HCT116 (cell line): ENCODE measurements at places on chromosomes 4 and X.
A peak's percentile ranks its signal among the peaks of the same experiment; 100 is the strongest.

DNA sequence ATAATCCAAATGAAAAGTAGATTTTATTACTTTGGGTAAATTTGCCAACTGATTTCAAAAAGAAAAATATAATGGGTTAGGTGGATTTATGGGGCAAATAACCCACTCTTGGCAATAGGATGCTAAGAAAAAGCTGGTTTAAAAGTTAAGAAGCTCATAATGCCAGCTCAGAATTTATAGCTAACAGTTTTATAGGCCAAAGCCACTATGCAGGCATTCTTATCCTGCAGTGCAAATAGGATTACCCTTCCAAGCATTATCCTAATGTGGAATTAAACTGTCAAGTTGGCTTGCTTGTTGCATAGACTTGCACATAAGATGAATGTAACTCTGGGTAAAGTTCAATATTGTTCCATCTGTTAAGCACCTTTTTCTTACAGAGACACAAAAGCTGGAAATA is 703.0 kb downstream of the PCDH18 start:
- DNase-seq, result no peak

DNA sequence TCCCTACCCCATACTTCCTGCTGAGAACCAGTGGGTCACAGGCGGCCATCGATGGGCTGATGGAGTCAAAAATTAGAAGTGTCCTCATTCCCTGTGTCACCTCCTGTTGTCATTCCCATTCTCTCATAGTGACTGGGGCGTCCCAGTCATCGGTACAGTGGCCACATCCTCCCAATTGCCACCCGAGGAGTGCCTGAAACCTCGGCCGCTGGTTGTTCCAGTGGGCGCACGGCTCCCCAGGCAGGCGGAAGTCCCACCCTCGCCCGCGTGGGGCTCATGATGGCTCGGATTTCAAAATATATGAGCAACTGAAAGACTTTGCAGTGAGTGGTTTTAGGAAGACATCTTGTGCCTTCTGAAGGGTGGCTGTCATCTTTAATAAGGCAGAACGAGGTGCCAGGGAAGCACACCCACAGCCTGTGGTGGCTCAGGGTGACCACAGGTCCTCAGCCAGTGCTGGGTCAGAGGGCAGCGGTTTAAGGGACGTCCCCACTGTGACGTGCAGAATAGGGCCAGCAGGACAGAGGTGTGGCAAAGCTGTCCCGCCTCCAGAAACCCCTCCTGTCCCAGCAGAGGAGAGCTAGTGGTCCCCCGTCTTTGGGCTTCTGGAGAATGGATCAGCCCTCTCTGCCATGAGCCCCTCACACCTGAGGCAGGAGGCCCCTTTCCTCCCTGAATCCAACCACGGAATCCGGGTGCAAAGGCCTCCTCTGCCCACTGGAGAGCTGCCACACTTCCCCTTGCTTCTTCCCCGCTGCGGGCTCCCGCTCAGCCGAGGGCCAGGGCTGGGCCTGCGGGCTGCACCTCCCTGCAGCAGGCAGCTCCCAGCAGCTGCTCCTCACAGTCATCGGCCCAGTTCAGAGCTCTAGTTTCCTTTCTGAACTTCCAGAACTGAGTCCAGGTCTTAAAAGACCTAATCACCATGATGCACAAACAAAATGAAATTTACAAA is 90.4 kb downstream of the ABLIM2 start:
- DNase-seq, result no peak

DNA sequence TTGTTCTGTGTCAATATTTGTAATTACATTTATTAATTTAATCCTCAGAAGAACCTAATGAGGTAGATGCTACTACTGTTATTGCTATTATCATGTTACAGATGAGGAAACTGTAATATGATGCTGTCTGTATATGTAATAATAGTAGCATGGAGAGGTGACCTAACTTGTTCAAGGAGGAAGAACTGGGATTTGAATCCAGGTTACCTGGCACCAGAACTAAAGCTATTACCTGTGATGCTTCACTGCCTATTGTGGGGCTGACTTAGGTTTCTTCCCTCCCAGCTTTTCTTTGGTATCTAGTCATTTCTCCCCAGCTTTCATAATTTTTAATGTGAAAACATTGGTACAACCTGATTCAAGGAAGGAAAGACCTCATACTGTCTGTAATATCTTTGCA is 43.6 kb downstream of the RAPGEF2 start:
- DNase-seq, result no peak

GRCh38 chr4:136925203-136925602 is 607.1 kb downstream of the PCDH18 start:
- DNase-seq, result no peak

DNA sequence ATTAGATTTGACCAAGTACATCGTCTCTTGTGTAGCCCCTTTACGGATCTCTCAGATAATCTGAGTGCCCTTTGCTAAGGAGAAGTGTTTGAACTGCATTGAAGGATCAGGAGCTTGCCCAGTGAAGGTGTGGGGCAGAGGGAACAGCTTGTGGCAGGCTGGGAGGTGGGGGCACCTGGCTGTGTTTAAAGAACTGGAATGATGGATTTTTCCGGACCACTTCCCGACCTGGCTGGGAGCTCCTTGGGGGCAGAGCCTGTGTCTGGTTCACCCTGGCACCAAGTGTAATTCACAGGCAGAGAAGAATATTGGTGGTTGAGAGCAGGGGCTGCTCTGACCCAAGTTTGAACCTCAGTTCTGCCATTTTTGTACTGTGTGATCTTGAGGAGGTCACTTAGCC is 18.5 kb downstream of the TBC1D14 start:
- DNase-seq, result no peak

DNA sequence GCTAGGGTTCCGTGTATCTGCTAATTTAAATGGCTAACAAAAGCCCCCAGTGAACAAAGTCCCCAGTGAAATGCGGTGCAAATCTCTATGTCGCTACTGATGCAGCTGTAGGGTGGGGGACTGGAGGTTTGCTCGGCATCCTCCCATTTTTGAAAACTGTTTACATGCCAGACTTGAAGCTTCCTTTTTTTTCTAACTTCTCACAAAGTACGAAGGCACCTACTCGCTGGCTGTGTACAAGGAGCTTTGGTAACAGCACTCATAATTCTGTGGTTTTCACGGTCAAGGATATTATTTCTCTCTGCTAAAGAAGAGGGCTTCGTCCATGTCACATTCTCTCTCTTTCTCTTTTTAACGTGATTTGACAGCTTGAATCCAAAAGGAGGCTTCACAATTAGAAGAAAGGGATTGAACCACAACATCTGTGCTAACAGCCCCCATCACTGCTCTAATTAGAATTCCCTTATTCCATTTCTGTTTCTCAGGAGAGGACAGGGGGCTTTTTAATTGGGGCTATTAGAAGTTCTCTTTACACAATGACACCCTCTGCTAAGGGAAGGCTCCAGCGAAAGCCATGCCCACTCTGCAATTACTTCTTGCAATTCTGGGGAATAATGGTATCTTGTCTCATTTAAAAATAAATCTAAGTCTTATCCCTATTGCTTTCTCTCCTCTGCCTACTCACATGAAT is 46.7 kb downstream of the TMEM156 start:
- DNase-seq, result no peak

DNA sequence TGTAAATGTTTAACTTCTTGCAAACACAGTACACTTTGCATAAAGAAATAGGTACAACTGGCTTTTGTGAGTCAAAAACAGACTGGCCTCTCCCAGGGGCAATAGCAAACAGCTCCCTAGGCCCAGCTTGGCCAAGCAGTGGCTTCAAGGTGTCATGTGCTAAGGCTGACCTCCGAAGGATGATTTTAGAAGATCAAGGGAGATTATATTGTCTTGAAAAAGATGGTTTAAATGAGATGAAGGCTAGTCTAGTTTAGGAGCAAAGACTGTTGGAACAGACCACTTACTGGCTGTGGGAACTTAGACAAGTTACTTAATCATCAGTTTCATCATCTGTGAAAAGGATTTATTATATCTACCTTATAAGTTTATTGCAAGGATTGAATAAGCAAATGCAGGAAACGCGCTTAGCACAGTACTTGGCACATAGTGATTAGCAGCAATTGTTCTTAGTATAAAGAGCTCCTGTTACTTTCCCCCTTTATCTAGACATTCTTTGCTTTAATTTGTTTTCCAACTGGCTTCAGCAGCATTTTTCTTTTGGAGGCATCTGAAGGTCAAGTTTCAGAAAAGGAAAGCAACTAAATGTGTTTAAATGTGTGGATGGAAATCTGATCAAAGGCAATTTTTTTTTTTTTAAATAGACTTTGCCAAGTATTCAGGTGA is 17.2 kb downstream of the ANXA3 start:
- DNase-seq, result no peak

DNA sequence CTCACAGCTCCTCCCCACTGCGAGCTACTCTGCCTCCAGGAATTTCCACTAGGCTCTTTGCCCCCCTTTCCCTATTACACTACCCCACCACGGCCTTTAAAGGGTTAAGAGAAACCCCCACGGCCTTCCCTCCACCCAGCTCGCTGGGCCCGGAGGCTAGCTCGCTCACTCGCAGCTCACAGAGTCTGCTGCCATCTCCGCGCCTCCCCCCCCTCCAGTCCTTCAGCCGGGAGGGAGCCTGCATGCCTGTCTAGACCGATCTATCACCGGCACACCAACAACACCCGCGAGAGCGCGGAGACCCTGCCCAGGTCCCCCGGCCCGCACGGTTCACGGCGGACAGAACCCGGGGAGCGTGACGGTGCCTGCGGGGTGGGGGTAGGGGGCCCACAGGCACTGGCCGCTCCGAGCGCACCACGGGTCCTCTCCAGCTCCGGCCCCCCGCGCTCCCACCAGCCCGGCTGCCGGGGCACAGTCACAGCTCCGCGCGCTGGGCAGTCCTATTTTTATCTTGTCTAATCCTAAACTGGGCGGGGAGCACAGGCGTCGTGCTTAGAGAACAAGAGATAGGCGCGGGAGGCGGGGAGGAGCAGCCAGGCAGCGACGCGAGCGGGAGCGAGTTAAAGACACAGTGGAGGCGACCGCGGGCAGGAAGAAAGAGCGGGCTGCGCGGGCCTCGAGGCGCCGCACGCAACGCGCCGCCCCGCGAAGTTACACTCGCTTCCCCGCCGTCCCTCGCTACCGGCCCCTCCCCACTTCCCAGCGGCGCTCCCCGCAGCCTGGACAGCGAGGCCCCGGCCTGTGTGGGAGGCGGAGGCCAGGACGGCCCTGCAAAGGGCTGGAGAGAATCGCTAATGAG is 3.5 kb downstream of the BCOR start:
- no peak for DNase-seq

GRCh38 chrX:119477812-119478232 is 9.6 kb downstream of the SLC25A5 start:
- DNase-seq, result no peak

DNA sequence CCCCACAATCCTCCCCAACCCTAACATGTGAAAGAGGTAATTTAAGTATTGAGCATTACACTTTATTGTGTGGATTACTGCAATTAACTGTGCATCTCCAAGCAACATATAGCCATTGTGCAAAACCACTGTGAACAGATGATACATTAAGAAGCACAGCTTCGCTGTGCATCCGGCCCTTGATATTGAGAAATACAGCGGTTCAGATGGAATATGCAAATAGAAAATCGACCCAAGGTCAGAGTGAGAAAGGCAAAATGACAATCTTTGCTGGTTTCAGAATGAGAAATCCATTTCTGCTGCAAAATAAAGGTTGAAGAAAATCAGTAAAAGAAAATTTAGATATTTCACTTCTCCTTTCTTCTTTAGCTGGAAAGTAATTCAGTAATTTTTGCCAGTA is 805.9 kb upstream of the GRID2 start:
- DNase-seq, result no peak

GRCh38 chr4:82975792-82976191 is 34.8 kb downstream of the LIN54 start:
- DNase-seq, result no peak

DNA sequence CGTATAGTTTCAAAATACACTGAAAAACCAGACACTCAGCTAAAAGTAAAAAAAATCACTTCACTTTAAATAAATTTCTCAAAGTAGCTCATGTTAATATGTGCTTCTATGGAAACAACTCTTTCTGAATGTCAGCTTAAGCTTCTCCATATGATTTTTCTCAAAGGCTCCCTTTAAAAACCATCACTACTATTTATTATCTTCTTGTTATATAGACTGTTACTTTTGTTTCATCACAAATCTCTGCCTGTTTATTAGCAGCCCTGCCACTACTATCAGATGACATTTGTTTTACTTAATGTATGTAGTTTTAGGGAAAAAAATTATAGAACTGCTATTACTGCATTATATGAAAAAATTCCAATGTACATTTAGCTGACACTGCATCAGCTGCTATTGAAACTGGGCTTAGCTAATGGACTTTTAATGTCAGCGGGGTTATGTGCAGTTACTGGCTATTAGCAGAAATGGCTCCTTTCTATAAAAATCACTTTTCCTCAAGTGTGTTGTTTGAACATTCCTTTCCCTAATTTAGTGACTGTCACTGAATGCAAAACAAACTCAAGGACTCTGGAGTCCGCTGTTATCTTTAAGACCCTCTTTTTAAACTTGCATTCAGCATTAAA is 10.8 kb downstream of the UNC5C start:
- DNase-seq, result no peak

- DNase-seq, result no peak
These were observed 544.7 kb downstream of the NLGN4X start for GRCh38 chrX:5683996-5684395.

DNA sequence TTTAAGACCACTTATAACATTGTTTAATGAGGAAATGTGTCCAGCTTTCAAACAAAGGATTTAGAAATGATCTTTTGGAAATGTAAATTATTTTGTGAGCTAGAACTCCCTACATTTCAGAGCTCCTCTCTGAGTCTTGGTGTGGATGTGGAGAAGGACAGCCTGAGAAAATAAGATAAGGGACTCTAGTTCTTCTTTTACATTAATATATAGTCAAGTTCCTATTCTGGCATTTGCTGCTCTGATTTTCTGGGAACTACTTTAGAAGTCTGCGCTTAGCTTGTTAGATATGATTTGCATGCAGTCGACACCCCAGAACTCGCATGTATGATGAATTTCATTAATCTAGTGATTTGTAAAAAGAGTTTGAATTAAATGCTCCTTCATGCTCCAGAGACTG is 45.5 kb downstream of the TSPAN7 start:
- DNase-seq, result no peak

DNA sequence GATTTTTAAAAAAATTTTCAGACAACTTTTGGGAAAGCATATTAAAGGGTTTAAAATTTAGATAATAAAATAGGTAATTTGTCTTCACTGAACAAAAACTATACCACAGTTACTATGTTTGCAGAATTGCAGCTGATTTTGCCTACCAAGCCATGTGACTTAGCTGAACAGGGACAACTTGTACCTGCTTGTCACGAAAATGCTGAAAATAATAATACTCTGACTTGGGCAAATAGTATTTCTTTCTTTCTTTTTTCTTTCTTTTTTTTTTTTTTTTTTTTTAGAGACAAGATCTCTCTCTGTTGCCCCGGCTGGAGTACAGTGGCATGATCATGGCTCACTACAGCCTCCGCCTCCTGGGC is 225.2 kb upstream of the PPP1R2C start:
- DNase-seq, result no peak

GRCh38 chrX:14354521-14354920 is 174.8 kb upstream of the GLRA2 start:
- DNase-seq, result no peak

GRCh38 chr4:13750594-13750993 is 123.1 kb upstream of the BOD1L1 start:
- no peak for DNase-seq

- no peak for DNase-seq
These were observed 86.0 kb downstream of the WWC2 start for GRCh38 chr4:183185018-183185417.

GRCh38 chr4:76748649-76749048 is 149.3 kb downstream of the SOWAHB start:
- no peak for DNase-seq

- DNase-seq, result no peak
These were observed 137.8 kb upstream of the SLC4A4 start for GRCh38 chr4:71201057-71201456.

- peak; percentile 92 for DNase-seq
These were observed 67.4 kb upstream of the QRFPR start for GRCh38 chr4:121448231-121448630.

GRCh38 chr4:66613591-66613990 is 931.7 kb downstream of the CENPC start:
- no peak for DNase-seq
